ENCODE measurements at places on chromosomes 6 and 20.

GRCh38 chr6:75368151-75368779 is 83.7 kb upstream of the TMEM30A start:
- DNase-seq: no peak

DNA sequence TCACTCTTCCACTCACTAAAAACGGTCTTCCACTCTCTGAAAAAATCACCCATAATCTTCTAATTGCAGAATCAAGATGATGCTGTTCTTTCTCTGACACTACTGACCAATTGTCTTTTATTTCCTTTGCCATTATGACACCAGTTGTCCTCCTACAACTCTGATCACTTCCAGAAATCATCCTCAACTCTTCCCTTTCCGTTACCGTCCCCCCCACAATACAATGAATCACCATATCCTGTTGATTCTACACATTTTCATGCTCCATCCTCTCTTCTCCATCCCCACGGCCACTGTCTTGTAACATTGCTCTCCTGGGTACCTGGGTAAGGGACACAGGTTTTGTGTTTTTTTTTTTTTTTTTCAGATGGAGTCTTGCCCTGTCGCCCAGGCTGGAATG is 2.5 kb upstream of the PPP2R5D start:
- DNase-seq: no peak

- no peak for DNase-seq
Observed at GRCh38 chr6:115882771-115883170, 177.9 kb downstream of the FRK start.

DNA sequence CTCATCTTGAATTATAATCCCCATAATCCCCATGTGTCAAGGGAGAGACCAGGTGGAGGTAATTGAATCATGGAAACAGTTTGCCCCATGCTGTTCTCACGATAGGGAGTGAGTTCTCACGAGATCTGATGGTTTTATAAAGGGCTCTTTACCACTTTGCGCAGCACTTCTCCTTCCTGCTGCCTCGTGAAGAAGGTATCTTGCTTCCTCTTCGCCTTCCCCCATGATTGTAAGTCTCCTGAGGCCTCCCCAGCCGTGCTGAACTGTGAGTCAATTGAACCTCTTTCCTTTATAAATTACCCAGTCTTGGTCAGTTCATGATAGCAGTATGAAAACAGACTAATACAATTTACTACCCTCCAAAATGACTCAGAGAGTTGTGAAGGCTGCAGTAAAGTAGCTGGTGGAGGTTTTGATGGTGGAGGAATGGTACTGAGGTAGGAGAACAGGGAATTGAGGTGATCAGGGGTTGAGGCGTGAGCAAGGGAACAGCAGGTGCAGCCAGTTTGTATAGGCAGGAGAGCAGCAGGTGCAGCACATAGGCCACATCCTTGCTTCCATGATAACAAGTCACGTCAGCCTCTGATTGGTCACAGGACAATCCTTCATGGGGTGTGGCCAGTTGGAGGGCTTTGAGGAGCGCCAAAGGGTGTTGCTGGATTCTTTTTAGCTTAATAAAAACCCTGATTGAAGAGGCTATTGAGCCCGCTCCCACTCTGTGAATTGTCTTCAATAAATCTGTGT is 150.0 kb downstream of the CDC5L start:
- no peak for DNase-seq

DNA sequence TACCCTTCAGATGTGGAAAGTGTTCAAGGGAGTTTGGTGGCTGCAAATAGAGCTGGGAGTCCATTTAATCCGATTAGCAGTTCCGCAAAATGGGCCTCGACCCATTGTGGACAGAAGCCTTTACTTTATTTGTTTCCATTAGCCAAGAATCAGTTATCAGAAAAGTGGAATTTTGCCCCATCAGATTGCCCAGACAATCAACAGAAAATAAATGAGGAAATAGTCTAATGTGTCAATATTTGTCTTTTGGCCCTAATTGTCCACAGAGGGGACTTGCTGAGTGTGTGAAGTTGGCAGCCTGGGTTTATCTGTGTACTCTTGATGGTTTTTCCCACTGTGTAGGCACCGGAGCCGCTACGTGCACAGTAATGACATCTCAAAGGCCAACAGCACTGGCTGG is 134.3 kb downstream of the LINC00237 start:
- DNase-seq: no peak

- DNase-seq: no peak
Observed at GRCh38 chr20:44688053-44688625, 27.0 kb upstream of the CCN5 start.

- DNase-seq: no peak
Observed at GRCh38 chr6:42281570-42281969, 63.9 kb upstream of the MRPS10 start.

GRCh38 chr6:14709066-14709670 is 536.7 kb upstream of the JARID2 start:
- no peak for DNase-seq

GRCh38 chr6:104855507-104855906 is 4.2 kb downstream of the HACE1 start:
- DNase-seq: no peak

DNA sequence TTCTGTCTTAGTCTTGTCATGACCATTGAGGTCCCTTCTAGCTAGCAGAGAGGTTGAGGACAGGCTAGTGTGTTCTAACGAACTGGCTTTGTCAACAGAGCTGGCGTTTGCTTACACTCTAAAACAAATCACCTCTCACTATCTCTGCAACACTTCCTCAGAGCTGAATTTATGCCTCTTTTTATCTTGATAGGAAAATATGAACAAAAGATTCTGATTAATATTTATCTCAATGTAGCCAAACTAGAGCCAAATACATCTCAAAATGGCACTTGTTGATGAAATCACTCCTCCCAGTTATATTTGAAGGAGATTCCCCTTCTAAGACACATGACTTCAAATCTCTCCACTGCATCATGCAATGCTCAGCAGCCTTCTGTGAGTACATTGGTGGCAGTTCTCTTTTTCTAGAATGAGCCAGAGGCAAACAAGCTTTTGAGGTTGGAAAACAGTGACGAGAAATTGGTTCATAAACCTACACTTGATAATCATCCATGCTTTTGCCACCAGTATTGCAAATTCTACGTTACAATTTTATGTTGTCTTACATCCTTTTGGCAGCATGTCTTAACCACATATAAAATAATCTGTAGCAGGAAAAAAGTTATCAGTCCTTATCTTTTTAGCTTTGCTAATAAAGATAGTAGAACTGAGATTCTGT is 615.7 kb upstream of the CITED2 start:
- DNase-seq: no peak

DNA sequence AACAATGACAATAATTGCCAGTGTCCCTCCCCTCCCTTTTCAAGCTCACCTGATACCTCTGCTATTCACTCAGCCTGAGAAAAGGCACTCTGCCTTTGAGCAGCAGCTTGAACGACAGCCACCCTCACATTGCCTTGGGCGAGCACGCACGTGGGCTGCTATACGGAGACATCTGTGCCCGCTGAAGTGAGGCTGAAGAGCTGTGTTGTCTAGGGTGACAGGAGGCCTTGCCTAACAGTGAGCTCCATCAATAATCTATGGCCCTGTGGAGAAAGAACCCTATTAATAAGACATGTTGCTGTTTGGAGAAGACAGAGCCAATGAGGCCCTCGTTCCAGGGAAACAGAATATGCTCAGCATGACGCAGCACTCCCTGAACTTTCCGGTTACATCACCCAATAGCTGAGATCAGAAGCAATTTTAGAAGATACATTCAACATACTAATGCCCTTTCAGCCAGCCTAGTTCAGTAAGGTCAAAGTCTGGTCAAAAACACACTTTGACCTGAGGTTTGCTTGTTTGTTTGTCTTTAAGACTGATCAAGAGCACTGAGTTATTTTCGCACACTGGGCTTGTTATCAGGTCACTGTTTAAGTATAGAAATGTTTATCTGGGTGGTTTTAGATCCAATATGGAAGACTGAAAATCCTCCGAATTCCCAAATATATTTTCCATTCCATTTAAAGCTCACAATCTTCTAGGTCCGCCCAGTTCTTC is 30.6 kb downstream of the RBM24 start:
- DNase-seq: no peak

- no peak for DNase-seq
Observed at GRCh38 chr6:36780442-36781177, 58.6 kb downstream of the CPNE5 start.

GRCh38 chr6:67362976-67363375 is 1272.1 kb upstream of the ADGRB3 start:
- DNase-seq: no peak

GRCh38 chr20:38790200-38791053 is 15.1 kb upstream of the PPP1R16B start:
- no peak for DNase-seq

GRCh38 chr6:40819182-40819834 is 219.7 kb downstream of the UNC5CL start:
- DNase-seq: no peak

DNA sequence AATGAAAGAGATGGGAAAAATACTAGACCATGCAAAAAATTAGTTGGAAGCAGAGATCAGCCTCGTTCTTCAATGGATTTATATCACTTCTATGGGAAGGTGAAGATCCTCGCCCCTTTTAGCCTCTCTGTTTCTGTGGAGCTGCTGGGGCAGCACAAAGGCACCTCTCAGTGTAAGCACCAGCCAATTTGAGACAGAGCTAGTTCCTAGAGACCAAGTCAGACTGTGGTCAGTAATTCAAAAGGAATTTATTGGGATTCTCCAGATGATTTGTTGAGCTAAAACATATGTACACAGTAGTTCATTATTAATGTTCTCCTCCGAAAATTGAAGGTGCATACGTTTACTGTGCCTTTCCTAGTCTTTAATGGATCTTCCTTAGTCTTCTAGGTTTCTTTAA is 42.4 kb downstream of the SCGN start:
- DNase-seq: no peak

DNA sequence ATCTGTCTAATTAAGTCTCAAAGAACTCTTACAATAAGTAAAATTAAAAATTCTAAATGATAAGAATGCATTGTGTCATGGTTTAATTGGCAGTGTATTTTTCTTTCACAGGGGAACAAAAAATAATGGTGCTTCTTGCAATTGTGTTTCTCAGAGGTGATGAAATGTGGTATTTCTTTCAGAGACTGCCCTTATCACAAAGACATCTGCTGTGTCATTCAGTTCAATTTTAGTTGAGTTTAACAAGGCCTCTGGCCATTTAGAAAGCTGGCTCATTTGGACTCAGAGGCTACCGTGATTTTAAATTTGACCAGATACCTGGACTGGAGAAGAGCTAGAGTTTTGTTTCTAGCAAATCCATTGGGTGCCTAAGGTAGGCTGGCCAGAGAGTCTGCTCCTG is 23.6 kb upstream of the ZNF831 start:
- DNase-seq: no peak

- DNase-seq: no peak
Observed at GRCh38 chr6:10526156-10526555, 5.0 kb downstream of the GCNT2 start.

GRCh38 chr6:129419324-129419723 is 290.7 kb downstream of the ARHGAP18 start:
- DNase-seq: no peak

GRCh38 chr6:100179576-100179975 is 185.6 kb upstream of the MCHR2 start:
- no peak for DNase-seq

DNA sequence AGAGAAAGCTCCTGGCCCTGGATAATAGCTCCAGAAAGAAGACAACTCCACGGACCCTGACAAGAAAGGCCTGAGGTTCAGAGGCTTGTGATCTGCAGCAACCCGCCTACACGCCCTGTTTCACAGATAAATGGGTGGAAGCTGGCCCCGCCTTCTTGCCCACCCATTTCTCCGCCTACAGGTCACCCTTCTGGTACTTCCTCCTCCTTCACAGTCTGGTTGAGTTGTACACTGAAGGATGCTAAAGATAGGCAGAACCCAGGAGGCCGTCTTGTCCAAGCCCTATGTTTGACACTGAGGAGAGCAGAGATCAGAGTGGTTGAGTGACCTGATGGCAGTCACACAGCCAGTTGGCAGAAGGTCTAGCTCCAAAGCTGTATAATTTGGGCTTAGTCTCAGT is 34.2 kb upstream of the MDGA1 start:
- no peak for DNase-seq

DNA sequence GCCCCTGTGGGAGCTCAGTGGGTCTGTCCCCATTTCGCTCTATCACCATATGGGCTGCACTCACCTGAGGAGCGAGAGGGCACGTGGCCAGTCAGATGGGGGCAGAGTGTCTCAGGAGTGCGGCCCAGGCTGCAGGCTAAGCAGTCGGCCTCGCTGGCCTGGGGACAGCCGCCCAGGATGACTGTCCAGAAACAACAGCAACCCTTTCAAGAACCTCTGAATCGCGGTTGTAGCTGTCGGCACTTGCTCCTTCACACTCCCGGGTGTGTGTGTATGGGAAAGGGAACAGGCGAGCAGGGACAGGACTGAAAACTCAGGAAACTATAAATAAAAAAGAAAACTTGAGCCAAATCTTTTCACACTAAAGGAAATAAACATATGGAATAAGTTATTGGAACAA is 63.1 kb downstream of the TFAP2A start:
- DNase-seq: no peak

DNA sequence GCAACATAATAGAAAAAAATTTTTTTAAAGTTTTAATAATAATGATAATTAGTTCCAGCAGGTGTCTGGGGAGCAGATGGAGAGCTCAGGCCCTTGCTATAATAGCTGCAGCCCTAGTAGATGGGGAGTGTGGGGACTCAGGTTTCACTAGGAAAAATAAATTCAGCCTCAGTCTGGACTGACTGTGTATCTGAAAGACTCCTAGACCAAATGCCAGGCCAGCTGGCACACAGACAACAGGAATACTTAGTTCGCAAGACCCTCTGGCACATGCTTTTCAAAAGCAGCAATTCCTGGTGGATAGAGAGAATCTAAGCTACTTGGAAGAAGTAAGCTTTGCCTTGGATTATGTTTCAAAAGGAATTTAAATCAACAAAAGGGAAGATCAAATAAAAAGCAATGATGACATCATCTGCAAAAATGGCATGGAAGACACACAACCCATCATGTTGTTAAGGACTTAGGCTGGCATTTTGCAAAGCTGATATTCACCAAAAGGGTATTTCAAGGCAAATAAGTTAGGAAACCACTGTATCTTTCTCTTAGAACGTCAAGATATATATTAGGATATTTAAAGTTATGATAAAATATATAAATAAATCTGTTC is 107.8 kb downstream of the RNGTT start:
- no peak for DNase-seq

GRCh38 chr6:14108571-14109410 is 8.8 kb upstream of the CD83 start:
- DNase-seq: no peak

GRCh38 chr6:21900730-21901129 is 307.2 kb downstream of the SOX4 start:
- no peak for DNase-seq

- no peak for DNase-seq
Observed at GRCh38 chr20:33688938-33689424, 2.8 kb upstream of the E2F1 start.

Data from cortex of kidney (tissue), 1 donor.